H9 (cell line): ENCODE measurements at places on chromosomes 1 and 21.

DNA sequence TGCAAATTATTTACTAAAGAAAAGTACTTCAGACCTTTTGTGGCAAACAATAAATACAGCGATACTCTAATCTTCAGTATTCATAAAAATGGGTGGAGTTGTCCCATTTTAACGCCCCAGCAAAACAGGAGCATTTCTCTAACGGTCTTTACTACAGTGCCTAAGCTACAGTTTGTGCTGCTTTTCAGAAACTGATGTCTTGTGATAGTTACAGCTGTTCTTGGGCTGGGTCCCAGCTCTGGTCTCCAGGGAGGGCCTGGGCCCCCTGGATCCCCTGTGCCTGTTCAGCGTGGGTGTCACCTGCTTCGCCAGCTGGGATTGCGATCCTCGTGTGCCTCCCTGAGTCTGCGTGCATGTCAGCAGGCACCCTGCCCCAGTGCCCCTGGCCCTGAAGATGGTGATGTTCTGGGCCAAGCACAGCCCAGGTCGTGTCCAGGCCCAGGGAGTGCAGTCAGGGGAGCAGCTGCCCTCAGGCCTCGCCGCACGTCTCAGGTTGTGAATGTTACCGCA lies 64.0 kb upstream of the DIP2A start:
- DNase-seq: no peak

DNA sequence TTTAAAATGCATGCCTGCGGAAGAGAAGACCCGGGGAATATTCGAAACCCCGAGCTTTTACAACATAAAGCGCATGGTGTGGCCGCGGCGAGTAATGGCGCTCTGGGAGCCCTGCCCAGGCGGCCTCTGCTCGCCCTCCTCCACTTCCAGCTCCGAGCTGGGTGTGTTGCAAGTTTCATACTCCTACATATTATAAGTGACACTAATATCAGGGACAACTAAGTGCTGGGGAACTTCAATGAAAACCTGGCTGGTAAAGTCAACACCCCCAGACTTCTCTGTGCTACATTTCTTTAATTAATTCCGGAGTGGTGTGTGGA lies 11.8 kb downstream of the SIM2 start:
- no peak for DNase-seq

DNA sequence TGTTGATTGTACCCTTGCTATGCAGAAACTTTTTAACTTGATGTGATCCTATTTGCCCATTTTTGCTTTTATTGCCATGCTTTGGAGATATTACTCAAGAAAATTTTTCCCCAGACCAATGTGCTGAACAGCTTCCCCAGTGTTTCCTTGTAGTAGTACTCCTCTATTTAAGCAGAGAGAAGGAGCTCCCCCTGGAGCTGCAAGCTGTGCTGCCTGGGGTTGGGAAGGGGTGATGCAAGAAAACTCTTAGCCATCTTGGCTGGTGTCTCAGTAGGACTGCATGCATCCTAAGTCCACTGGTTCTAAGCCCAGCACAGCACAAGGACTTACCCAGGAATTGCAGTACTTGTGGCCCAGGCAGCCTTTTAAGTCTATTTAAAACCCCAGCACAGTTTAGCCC lies 121.6 kb downstream of the NTMT2 start:
- DNase-seq: peak; percentile 36

GRCh38 chr1:232837087-232837486 lies 31.9 kb downstream of the MAP10 start:
- DNase-seq: no peak

DNA sequence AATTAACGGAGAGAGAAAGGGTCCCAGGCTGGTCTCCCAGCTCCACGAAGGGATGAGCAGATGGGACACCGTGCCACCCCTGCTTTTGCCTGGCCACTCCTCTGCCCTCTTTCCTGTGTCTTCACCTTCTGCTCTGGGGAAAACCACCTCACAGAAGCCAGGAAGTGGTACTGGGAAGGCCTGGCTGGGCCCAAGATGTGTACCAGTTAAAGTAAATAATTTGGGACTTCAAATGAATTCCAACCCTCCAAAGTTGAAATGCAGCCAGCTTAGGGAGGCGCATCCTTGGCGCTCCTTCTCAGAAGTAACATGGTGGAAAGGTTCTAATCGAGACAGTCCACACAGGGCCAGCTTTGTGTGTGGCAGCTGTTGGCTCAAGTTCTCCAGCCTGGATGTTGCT lies 45.7 kb downstream of the MAP3K21 start:
- DNase-seq: no peak

GRCh38 chr1:114390361-114390760 lies 120.6 kb downstream of the TRIM33 start:
- no peak for DNase-seq

- no peak for DNase-seq
Observed at GRCh38 chr1:6460301-6461050, 5.5 kb downstream of the TNFRSF25 start.

- DNase-seq: no peak
Observed at GRCh38 chr1:52636721-52637695, 4.0 kb downstream of the SHISAL2A start.

DNA sequence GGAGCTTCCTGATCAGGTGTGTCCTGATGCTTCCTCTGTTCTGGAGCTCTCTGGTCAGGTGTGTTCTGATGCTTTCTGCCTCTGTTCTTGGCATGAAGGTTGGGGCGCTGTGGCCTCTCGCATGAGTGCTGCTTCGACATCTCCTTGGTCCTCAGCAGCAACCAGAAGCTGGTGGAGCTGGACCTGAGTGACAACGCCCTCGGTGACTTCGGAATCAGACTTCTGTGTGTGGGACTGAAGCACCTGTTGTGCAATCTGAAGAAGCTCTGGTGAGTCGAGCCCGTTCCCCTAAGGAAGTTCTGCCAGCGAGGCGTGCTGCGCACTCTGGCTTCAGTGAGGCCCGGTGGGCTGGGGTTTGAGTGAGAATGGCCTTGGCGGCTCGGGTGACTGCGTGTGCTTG lies 18.0 kb downstream of the NLRP3 start:
- DNase-seq: no peak

DNA sequence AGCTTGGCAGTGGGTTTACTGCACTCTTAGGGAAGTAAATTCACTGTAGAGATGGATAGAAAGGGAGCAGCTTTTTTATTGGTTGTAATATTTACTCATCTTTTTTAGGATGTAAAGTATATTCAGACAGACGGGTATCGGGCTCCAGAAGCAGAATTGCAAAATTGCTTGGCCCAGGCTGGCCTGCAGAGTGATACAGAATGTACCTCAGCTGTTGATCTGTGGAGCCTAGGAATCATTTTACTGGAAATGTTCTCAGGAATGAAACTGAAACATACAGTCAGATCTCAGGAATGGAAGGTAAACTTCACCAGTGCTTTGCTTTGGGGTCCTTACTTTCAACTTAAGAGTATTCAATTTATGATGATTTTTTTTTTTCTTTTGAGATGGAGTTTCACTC lies 3.2 kb downstream of the UHMK1 start:
- DNase-seq: no peak

DNA sequence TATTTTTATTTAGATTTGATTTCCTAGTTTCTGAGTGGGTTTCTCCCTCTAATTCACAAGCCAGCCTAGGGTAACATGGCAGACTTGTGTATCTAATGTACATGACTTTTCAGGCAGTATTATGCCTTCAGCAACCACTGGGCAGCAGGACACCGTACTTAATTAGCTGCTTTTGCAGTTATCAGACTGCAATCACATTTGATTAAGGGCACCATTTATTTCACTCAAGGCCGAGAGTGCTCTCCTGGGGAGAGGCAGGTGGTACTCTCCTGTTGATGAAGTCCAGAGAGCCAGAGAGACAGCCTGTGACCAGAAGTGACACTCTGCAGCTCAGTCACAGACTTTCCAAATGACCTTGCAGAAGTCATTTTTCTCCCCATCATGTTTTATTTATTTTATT lies 18.7 kb downstream of the CYYR1 start:
- no peak for DNase-seq
